KBM-7 (cell line): ENCODE measurements at places on chromosomes 7 and 10.

DNA sequence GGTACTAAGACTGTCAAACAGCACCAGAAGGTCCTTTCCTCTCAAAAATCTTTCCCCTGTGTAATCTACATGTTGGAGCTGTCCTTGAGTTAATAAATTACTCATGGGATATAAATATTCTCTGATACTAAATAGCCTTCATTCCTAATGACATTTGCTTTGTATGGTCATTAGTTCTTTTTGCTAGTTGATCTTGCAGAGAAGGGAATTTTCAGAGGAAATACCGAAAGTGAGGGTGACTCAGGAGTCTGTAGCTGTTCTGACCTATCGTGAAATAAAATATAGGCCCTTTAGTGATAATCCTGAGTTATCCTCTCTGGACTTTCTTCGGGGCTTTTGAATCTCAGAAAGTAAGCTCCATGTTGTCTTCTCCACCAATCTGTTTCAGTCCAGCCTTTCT is 19.4 kb upstream of the CLDN12 start:
- no peak for DNase-seq

DNA sequence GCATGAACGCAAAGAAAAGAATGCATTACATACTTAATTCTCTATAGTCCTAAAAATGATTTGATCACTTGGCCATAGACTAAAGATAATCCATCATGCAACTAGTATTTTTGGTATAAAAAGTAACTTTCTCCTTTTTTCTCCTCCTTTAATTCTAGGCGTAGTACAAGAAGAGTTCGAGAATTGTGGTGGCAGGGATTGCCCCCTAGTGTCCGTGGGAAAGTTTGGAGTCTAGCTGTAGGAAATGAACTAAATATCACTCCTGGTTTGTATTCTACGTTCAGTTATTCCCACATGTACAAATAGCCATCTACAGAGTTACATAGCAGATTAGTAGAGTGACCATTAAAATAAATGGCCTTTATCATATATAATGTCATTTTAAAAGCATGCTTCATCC is 45.5 kb upstream of the HELLS start:
- peak; percentile 5 for DNase-seq

DNA sequence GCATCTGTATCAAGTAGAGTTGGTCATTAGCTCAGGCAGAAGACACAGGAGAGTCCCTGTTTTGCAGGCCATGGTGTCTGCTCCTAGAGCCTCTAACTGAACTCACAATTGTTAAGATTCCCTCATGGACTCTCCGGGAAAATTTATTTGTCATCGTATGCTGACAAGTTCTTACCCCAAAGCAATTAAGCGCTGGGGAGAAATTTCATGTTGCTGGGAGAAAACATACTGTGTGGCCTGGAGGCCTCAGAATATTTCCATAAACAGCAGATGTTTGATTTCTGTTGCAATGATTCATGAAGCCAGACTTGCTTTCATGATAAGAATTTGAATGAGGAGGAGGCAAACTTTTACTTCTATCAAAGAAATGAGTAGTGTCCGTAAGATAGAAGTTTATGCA is 583.2 kb downstream of the GATA3 start:
- DNase-seq: no peak

- DNase-seq: no peak
These were observed 1035.5 kb downstream of the LRMDA start for GRCh38 chr10:76466836-76467503.

DNA sequence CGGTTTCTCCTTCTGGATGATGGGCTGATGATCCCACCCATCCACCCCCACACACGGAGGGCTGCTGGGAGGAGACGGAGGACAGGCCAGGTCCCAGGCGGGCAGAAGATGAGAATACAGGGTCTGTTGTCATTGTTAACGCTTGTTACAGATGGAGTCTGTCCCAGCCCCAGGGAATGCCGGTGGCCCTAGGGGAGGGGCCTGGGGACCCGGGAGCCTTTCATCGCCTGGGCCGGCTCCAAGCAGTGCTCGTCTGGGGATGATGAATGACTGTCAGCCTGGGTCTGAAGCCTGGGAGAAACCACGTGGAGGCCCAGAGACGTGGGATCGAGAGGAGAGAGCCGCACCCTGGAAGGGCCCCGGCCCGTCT is 69.2 kb downstream of the UNCX start:
- DNase-seq: no peak

GRCh38 chr7:116988363-116988989 is 35.2 kb downstream of the ST7 start:
- no peak for DNase-seq

DNA sequence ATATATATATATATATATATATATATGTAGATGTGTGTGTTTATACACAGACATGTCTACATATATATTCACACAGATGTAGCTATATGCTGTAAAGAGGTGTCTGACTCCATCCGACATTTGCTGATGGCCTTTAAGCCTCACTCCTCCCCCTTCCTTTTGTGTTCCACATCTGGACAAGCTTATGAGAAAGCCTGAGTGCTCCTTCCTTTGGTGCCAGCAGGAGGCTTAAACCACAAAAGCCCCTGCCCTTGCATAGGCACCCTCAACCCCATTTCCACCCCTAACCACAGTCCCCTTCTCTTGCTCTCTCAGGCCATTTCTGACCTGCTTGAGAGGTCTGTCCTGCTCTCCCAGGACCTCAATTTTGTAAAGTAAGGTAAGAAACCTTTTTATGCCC is 98.7 kb downstream of the SVOPL start:
- DNase-seq: peak; percentile 78

- DNase-seq: no peak
These were observed at the start of gene CDHR3 for GRCh38 chr7:105963038-105963667. CDHR3 (plus strand) TSS chr7:105963264; CDS start chr7:105963319, 55 bp downstream.

DNA sequence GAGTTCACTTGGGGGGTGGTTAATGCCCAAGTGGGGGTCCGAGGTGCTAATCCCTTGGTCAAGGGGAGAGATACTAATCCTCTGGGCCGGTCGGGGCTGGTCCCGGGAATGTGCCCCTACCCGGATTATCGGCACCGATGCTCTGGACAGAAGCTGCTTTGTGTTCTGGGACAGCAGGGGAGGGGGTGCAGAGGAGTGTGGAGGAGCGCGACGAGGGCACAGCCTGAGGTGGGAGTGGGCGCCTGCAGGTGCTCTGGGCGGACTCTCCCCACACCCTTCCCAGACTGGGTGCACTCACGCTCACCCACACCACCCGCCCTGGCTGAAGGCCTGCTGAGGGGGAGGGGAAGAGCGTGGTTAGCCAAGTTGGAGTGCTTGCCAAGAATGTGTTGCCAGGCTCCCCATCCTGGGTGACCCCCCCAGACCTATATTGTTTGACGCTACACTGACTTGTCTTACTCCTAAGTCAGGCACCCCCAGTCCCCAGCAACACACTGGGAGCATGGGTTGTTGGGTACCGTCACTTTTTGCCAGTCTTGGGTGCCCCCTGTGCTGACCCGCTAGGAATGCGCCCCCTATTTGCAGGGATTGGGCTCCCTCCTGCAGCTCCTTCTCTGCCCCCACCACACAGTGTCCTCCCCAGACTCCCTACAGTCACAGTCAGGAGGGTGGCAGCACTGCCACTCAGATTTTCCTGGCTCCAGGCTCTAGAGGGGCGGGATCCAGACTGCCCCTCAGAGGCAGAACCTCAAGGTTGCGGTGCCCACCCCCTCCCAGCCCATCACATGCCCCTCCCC is 1.2 kb downstream of the SLC4A2 start:
- peak; percentile 25 for DNase-seq

GRCh38 chr10:30373596-30374327 is 24.7 kb upstream of the MTPAP start:
- no peak for DNase-seq

DNA sequence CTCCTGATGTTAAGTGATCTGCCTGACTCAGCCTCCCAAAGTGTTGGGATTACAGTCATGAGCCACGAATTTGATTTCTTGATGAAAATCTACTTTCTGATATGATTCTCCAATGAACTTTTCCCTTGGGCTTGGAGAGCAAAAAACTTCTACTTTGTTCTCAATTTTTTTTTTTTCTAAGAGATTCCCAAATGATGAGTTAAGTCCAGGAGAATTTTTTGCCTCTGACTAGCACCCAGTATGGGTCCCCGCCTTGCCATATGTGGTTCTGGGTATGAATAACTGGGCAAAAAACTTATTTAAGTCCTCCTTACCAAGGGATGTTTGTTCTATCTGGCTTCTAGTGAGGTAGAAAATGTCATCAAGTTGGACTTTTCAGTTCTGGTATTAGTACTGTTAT is 147.9 kb upstream of the LYZL1 start:
- no peak for DNase-seq

DNA sequence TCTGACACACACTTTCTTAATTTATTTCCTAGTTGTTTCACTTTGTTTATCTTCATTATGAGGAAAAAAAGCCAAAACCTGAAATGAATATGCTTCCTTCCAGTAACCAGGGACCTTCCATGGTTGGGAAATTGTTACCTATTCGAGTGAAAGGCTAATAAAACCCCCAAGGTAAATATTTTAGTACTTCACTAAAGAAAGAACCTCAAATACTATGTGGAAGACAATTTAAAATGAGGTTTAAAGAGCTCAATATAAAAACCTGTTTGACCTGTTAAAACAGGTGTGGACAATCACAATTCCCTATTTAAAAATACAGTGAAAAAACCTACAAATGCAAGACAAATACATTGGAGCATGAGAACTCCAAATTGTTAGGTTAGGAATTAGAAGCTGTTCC is 192.6 kb downstream of the CFTR start:
- DNase-seq: no peak

GRCh38 chr7:137850972-137851945 is 4.5 kb upstream of the DGKI start:
- DNase-seq: no peak

GRCh38 chr10:80500572-80501380 is 36.9 kb upstream of the SH2D4B start:
- no peak for DNase-seq

DNA sequence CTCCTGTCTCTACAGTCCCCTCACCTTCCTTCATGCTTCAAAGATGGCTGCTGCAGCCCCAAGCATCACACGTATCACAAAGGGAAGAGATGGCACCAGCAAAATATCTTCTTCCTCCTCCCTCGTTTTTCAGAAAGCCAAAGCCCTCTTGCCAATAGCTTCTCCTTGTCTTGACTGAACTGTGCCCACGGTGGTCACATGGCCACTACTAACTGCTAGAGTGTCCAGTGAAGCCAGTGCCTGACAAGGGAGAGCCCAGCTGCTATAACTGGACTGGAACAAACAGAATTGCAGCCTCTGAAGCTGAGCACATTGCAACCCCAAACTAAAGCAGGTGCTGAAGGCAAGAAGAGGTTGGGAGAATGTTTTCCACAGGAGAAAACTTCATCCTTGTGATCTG is 120.8 kb upstream of the RET start:
- no peak for DNase-seq

- no peak for DNase-seq
These were observed 185.4 kb downstream of the KMT2E start for GRCh38 chr7:105199386-105199785.

- DNase-seq: peak; percentile 71
These were observed 247.4 kb downstream of the ELMO1 start for GRCh38 chr7:37201003-37201875.

DNA sequence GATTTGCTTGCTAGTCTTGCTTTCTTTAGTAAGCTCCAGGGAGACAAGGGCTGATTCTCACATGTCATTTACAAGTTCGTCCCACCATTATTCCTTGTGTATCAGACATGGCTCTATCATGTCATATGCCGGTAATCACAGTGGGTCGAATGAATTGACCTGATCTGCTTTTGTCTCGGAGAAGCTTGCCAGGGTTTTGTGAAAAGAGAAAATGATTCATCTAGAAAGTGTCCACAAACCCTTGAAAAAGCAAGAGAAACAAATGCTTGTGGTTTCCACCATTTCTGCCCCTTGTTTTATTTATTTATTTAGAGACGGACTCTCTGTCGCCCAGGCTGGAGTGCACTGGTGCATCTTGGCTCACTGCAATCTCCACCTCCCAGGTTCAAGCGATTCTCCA is 278.5 kb downstream of the TCF7L2 start:
- DNase-seq: no peak

- no peak for DNase-seq
These were observed 124.5 kb downstream of the LHPP start for GRCh38 chr10:124586142-124586541.

- no peak for DNase-seq
These were observed 107.3 kb downstream of the ZMIZ1 start for GRCh38 chr10:79176052-79176501.

GRCh38 chr7:153698046-153698445 is 354.2 kb upstream of the DPP6 start:
- no peak for DNase-seq

GRCh38 chr7:141053626-141054025 is 20.2 kb upstream of the TMEM178B start:
- DNase-seq: no peak

DNA sequence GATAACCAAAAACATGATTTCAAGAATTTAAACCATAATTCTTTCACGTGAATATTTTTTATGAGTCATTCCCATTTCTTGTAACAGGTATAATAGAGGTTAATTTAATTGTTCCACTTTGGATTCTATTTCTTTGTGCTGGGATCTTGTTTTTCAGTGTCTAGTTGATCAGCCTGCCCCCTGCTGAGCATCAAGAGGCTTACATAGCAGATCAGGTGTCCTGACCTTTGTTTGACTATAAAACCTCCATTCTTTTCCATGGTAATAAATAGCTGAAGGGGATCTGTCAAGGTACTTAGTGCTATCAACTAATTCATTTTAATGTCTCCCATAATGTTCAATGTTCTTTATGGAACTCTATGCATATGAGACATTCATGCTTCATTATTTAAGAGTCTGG is 4.9 kb downstream of the COL17A1 start:
- DNase-seq: peak; percentile 27

- no peak for DNase-seq
These were observed 5.6 kb upstream of the CDH23 start for GRCh38 chr10:71390921-71391690.

- no peak for DNase-seq
These were observed 137.0 kb upstream of the ADAM12 start for GRCh38 chr10:126525326-126525725.

DNA sequence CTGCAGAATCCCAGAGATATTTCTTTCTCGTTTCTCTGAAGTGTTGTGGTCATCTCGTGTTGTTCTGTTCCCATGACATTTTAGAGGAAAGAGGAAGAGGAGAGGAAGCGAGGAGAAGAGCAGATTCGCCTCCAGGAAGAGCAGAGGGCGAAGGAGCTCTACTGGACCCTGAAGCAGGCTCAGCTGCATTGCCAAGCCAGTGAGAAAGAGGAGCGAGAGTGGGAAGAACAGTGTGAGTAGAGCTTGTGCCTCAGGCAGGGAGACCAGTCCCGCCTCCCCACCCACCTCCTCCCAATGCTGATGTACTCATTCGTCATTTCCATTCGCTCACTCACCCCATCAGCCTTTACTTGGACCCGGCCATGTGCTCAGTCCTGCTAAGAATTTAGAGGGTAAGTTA is 50.8 kb downstream of the SH2D4B start:
- no peak for DNase-seq
